ENCODE measurements at places on chromosomes 2 and 18.

DNA sequence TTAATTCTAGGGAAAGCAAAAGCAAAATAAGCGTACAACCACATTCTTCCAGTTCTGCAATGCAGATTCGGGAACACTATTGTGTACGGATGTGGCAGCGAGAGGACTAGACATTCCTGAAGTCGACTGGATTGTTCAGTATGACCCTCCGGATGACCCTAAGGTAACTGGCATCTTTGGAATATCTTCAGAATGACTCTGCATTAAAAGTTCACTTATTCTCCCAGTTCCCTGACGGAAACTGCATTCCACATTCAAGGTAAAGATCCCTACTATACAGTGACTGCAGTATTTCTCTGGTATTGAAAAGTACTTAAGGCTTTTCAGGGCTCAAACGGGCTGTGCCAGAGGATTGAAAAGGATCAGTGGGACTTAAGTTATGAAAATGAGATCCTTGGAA is 10.9 kb downstream of the DDX18 start:
- DNase-seq, result no peak

DNA sequence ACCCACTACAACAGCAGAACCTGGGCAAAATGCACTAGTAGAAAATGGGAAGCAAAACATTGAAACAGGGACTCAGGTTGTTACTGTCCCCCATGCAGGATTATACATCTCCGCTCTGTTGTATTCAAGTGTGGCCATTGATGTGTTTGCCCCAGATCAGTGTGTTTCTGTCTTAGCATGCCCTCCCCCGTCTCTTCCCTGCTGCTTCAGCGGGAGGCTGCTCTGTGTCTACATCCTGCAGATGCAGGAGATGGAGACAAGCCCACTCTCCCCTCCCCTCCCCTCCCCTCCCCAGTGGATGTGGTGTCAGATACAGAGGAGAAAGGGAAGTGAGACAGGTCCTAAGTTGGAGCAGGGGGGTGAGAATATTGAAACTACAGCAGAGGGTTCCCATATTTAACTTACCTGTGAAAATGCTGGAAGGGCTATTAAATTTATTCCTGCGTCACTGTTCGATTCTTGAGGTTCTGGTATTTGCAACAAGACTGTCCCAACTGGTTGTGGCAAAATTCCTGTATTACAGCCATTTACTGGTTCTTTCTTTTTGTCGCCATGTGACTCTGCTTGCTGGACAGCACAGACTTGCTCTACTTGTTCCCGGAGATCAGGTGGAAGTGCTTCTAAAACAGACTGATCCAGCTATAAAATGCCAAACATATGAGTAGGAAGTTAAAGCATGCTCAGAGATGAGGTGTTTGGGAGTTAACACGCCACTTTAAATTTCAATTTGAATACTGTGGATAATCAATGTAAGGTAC is 67.0 kb downstream of the EIF5B start:
- no peak for DNase-seq

DNA sequence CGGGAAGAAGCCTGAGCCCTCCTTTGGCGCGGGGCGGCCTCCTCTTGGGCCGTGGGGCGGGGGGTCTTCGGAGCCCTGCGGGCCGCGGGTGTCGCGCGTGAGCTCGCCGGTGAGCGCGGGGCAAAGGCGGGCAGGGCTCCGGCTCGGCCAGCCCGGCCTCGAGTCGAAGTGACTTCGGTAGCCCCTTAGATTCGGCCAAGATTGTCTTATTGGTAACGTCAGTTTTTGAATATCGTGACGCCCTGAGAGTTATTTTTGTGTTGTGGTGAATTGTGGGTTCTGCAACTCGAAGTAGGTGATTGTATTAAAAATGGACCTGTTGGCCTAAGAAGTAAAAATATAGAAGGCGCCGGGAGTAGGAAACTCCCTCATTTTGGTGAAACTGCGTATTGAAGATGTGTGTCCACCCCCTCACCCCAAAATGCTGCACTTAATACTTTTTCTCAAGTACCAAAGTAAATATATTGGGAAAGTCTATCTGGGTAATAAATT is 669 bp downstream of the MARCHF7 start:
- DNase-seq, result no peak

DNA sequence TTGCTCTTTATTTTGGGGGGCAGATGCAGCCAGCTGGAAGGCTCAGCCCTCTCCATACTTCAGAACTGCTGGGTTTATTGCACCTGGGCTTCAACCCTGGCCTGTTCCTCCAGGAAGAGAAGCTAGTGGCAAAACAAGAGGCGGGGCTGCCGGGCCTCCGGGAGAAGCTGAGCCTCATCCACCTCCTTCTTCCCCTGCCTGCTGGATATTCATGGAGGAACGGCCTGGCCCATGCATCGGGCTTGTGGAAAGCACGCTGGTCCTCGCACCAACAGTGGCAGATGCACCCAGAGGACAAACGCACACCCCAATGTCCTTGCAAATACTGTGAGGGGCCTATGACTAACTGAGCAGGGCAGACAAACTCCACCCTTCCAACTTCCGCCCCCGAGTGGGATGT is 30.6 kb downstream of the FAM178B start:
- no peak for DNase-seq

- DNase-seq, result peak; percentile 96
These were observed at the start of gene R3HDM1 for GRCh38 chr2:135531231-135532197. Gene R3HDM1, plus strand, starts transcription at chr2:135531484. Its CDS starts 73,362 bp downstream, at chr2:135604846.

DNA sequence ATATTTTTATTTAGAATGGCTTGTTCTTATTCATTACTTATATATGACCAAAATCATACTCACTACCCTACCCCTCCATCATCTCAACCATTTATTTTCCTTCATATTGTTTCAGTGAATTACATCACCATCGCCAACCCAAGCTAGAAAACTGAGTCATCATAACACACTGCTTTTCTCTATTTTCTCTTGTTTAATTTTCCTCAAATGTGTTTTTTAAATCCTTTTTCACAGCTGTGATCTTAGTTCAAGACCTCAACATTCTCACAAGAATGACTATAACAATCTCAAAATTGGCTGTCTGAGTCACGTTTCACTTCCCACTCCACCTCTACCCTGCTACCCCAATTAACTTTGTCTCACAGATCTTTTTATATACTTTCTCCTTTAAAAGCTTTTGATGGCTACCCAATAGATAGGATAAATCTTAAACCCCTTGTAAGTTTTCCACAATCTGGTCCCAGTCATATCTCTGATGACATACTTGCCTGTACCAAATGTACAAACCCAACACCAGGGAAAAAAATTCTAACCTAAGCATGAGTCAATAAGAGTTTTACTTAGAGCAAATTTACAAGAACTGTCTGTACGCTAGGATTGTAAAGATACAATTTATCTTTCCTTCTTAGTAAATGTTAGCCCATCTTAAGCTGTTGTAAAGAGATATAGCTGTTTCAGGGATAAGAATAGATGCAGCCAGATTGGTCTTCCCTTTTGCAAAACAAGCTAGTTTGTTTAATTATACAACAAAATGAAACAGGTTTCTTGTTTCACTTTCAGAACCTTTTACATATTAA is 635.1 kb upstream of the SLC39A10 start:
- no peak for DNase-seq

GRCh38 chr2:239275847-239276831 is 124.7 kb downstream of the HDAC4 start:
- DNase-seq, result no peak

GRCh38 chr2:8115966-8116365 is 565.9 kb upstream of the ID2 start:
- DNase-seq, result no peak

GRCh38 chr18:11581286-11581685 is 28.1 kb upstream of the SLC35G4 start:
- DNase-seq, result no peak

DNA sequence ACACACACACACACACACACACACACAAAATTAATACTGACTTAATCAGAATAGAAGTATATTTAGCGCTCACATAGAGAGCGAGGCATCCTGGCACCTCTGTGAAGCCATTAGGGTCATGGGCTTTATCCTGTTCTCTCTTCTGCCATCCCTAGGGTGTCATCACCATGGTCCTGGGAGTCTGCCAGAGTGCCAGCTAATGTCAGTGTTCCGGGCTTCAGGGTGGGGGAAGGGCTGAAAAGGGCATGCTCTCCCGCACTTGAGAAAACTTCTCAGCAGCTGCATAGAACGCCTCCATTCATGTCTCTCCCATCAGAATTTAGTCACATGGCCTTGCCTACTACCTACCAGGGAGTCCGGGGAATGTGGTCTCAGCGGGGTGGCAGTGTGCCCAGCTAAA is 19.7 kb upstream of the DYNC2LI1 start:
- DNase-seq, result no peak

GRCh38 chr2:27373567-27373966 is 3.2 kb downstream of the SNX17 start:
- no peak for DNase-seq

DNA sequence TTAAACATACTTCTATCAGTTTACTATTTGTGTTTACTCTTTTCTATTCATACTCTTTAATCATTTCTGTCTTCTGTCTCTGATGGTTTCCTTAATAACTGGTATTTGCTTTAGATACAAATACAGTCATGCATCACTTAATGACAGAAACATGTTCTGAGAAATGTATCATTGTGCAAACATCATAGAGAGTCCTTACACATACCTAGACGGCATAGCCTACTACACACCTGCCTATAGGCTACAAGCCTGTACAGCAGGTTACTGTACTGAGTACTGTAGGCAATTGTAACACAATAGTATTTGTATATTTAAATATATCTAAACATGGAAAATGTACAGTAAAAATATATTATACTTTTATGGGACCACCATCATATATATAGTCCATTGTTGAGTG is 36.3 kb downstream of the VSNL1 start:
- DNase-seq, result no peak

- DNase-seq, result no peak
These were observed 13.1 kb downstream of the PPP3R1 start for GRCh38 chr2:68238955-68239822.

- DNase-seq, result no peak
These were observed 760.0 kb downstream of the METTL4 start for GRCh38 chr18:1811282-1811681.

DNA sequence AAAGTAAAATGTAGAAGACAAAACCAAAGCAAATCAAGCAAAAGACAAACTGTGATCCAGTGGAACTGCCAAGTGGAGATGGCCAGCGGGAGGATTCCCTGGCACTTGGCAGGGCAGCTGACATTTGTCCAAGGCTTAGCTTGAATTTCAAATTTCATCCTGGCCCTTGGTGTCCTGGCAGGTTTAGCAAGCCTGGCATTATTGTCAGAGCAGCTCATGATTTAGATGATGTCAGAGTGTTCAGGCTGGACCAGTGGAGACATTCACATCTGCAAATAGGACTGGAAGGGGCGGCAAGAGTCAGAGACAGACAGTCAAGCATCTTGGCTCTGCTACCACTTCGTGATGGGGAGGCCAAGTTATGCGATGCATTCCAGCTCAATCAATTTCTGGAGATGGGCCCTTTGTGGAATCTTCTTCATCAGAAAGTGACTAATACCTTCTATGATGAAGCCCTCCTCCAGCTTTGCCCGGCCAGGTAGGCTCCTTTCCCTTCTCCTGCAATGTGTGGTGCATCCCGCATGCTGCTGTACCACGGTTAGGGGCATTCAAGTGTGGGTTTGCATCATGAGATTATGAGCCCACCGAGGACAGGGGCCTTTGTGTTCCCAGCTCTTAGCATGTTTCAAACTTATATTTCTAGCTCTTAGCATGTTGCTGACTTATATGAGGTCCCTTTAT is 199.7 kb downstream of the ANKRD30B start:
- no peak for DNase-seq

GRCh38 chr2:235766278-235766677 is 272.4 kb downstream of the AGAP1 start:
- DNase-seq, result no peak

DNA sequence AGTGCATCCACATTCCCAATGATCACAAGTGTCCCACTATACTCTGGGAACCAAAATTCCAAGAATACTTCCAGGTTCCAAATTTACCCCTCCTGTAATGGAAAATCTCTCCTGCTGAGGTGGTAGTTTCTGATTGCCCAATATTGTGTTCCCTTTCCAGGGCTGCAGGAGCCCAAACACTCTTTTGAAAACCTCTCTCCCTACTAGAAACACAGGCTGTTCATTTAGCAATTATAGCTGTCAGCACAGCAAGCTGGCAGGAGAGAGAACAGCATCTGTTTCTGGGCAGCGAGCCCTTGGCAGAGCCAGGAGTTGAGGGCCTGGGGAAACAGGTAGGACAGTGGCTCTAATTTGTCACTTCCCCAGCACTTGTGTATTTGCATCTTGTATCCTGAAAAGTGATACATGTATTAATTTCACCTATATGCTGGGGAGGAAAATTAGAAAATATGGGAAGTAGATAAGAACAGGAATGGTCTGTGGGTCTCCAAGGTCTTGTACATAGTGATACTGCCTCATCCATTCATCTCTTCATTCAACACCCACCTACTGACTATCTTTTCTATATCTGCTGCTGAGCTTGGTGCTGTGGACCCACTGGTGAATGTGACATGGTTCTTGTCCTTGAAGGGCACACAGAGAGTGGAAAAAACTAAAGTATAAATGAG is 16.9 kb upstream of the PAIP2B start:
- DNase-seq, result no peak

DNA sequence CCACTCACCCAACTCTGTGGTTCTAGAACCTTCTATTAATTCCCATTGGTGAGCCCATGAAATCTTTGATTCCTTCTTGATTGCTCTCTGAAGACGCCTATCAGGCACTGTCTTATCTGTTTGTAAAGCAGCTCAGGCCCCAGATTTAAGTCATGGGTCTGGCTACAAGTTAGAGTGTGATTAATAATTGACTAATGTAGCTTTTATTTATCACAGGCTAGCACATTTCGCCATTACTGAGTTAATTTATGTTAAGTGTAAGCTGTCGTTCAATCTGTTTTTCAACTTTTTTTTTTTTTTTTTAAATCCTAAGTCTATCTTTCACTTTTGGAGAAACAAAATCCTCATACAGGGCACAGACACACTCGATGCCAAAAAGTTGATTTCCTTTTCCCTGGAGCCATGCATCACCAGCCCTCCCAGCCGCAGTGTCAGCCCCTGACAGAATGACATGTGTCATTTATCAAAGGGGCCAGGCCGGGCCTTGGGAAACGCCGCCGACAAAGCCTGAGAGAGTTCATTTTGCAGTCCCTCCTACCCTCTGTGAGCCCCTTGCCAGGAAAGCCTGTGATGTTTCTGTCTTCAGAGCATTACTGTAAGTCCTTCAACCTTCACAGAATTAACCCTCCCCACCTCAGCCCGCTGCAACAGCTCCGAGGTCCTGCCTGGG is 15.8 kb downstream of the TSHZ1 start:
- no peak for DNase-seq

DNA sequence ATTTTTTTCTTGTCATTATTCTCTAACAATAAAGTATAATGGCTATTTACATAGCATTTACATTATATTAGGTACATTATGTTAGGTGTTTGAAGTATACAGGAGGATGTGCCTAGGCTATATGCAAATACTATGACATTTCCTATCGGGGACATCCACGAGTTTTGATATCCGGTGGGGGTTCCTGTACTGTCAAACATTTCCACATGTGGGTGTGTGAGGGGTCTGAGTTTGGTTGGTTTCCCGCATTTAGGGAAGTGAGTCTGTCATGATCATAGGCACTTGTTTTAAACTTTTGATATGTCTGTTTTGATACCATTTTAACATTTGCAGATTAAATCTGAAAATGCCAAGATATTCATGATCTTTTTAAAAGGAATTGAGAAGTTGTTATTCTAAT is 76.0 kb downstream of the CEP192 start:
- DNase-seq, result no peak

- no peak for DNase-seq
These were observed 18.8 kb upstream of the ENOSF1 start for GRCh38 chr18:731185-731584.

- no peak for DNase-seq
These were observed 88.8 kb downstream of the CRIM1 start for GRCh38 chr2:36444216-36444936.
